Astrocyte (in vitro differentiated cells and primary cell): ENCODE measurements at places on chromosomes 2 and 18. TPM values are rescaled to one million over a fixed set of nuclear protein-coding genes. Genes with fewer than 3 reads are reported as not detected.

GDF7 gene
- 0.91 and 1.9 TPM in 2 replicates for total RNA-seq

KCNS3 gene
- 0.84 and 1.7 TPM in 2 replicates for total RNA-seq

CCDC102B gene
- 7.9 and 10.2 TPM in 2 replicates for total RNA-seq

DNA sequence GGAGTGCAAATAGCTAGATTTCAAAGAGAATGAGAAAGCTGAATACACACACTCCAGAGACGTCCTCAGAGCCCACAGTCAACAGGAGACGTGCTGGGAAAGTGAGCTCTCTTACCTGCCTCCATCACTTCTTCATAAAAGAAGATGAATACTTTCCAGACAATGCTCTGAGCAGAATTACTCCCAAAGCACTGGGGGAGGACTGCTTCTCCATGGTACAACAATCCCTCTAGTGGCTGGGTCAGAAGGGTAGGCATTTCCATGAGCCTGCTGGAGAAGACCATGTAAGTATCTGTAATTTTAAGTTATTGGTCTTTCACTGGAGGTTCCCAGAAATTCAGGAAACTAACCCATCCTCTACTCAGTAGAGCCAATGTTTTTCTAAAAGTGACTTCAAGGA, 190.3 kb downstream of the RBM43 start:
- no peaks in the 10 kb centered on the region for H3K36me3 ChIP-seq
- no peaks in the 10 kb centered on the region for H3K27me3 ChIP-seq
- H3K27ac ChIP-seq: no peak overlapping the region
- no peaks in the 10 kb centered on the region for H3K4me1 ChIP-seq
- DNase-seq: peak; percentile 33
- H3K4me3 ChIP-seq: no peak overlapping the region

- H3K4me1 ChIP-seq: no peaks in the 10 kb centered on the region
- H3K36me3 ChIP-seq: no peaks in the 10 kb centered on the region
- no peak for DNase-seq
Measured at GRCh38 chr2:176482107-176482506, 212.9 kb downstream of the MTX2 start.

GRCh38 chr2:100964681-100965169, 37.4 kb upstream of the RPL31 start:
- peaks cover 5% of the 10 kb centered on the region for H3K36me3 ChIP-seq
- DNase-seq: no peak
- H3K27ac ChIP-seq: no peak overlapping the region
- H3K27me3 ChIP-seq: no peaks in the 10 kb centered on the region

DNA sequence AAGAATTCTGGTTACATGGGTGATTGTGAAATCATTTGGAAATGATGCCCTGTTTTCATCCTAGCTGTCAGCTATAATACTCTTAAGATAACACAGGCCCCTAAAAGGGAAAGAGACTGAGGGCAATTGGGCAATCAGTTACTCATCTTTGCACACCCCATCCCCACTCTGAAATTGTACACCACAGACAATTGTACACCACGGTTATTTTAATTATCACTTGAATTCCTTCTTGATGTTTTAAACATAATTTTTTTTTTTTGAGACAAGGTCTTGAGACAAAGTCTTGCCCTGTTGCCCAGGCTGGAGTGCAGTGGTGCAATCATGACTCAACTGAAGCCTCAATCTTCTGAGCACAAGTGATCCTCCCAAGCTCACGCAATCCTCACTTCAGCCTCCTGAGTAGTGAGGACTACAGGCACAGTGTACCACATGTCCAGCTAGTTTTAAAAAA, 862.4 kb upstream of the ACVR2A start:
- no peaks in the 10 kb centered on the region for H3K27me3 ChIP-seq
- DNase-seq: peak; percentile 94
- H3K4me1 ChIP-seq: peaks cover 6% of the 10 kb centered on the region
- no peaks in the 10 kb centered on the region for H3K36me3 ChIP-seq
- H3K4me3 ChIP-seq: no peak overlapping the region

- H3K4me3 ChIP-seq: no peak overlapping the region
- no peak overlapping the region for H3K27ac ChIP-seq
- no peaks in the 10 kb centered on the region for H3K4me1 ChIP-seq
- no peaks in the 10 kb centered on the region for H3K36me3 ChIP-seq
- DNase-seq: no peak
- no peaks in the 10 kb centered on the region for H3K27me3 ChIP-seq
Measured at GRCh38 chr18:69097349-69097748, 299.5 kb downstream of the CCDC102B start.

DNA sequence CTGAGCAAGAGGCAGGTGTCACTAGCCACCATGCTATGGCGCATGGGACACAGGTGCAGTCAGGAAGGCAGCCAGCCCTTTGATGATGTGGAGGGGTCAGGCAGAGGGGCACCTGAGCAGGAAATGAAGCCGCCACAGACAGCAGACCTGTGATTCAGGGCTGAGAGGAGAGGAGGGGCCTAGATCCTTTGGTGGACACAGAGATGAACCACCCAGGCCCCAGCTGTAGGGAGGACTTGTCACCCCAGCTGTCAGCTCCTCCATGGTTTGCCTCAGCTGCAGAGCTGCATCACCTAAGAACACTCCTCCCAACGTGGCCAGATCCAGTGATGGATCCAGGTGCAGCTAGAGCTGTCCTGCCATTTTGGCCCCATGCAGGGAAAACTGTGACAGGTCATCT, 11.6 kb downstream of the ASB18 start:
- no peak overlapping the region for H3K4me3 ChIP-seq
- H3K36me3 ChIP-seq: no peaks in the 10 kb centered on the region
- DNase-seq: no peak

GRCh38 chr2:6630209-6630608, 235.5 kb downstream of the CMPK2 start:
- H3K36me3 ChIP-seq: no peaks in the 10 kb centered on the region
- H3K4me3 ChIP-seq: no peak overlapping the region

DNA sequence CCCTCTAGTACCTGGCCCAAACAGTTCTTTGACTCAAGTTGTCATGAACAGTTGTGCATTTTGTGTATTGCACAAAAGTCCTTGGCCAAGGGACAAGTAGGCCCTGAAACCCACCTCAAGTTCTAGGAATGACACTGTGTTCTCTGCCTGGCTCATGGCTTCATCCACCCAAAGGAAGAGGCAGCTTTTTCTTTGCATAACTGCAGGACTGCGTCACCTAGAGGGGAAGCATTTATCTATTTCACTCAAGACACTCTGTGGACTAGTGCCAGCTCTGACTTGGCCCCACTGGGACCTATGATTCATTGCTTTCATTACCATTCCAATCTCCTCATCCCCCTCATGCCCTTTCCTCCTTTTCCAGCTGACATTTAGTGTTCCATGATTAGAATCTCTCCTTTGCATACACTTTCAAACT, 119.3 kb upstream of the SIX2 start:
- no peak overlapping the region for H3K4me3 ChIP-seq
- peaks cover 2% of the 10 kb centered on the region for H3K27me3 ChIP-seq
- peaks cover 22% of the 10 kb centered on the region for H3K4me1 ChIP-seq
- DNase-seq: peak; percentile 95
- H3K27ac ChIP-seq: no peak overlapping the region
- H3K36me3 ChIP-seq: no peaks in the 10 kb centered on the region

NMS gene
- total RNA-seq: not detected in 2 replicates

DLX1 gene
- total RNA-seq: 0.27 TPM in 1 of 2 replicates, not detected in the other

DNA sequence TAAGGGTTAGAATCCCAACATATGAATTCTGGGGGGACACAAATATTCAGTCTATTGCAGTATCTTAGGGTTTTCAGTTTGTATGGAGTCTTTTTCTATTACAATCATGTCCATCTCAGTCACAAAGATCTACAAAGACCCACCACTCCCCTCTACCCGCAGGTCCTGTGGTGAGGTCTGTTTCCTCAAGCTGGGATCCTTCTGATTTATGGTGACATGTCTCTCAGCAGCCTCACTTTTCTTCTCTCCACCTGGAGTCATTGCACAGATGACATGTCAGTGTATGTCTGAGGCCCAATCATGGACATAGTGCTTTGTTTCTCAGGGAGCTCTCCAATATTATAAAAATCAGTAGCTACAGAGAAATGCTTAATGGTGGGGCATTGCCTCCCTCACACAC, 113.4 kb upstream of the RAB27B start:
- H3K4me1 ChIP-seq: peaks cover 10% of the 10 kb centered on the region
- H3K36me3 ChIP-seq: no peaks in the 10 kb centered on the region
- no peak overlapping the region for H3K27ac ChIP-seq
- H3K4me3 ChIP-seq: no peak overlapping the region

DNA sequence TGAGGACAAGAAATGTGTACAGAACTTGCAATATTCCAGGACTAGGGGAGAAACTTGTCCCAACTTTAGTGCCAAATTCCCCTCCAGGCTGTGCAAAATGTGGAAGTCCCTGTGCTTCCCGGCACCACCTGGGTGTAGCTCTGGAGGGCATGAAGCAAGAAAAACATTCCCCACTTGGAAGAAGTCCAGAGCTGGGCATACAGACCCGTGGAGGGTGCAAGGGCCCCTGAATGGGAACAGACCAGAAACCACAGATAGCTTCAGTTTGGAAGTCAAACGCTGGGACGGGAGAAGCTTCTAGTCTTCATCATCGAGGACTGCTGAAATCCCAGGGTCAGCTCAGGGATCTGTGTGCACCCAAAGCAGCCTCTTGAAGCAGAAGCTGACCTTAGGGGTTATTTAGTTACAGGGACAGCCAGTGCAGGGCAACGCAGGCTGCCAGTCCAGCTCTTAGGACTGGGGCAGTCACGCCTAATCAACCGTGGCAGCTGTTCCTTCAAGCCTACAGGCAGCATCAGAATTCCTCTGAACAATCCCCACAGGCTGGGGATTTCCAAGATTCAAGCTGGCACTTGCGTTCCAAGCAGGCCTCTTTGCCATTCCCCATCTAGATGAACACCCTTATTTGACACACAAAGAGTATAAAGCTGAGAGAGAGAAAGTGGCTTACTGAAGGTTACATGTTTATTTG, 269.4 kb downstream of the LOXHD1 start:
- no peak overlapping the region for H3K4me3 ChIP-seq
- no peak overlapping the region for H3K27ac ChIP-seq
- no peaks in the 10 kb centered on the region for H3K36me3 ChIP-seq
- H3K4me1 ChIP-seq: peaks cover 5% of the 10 kb centered on the region
